Activated naive CD8-positive, alpha-beta T cell treated with anti-CD3 and anti-CD28 coated beads, Interleukin-2, amount 50 U/mL, for 24 hours (primary cell): ENCODE measurements at places on chromosomes 2 and 18.

GRCh38 chr2:128058114-128058513 is 30.3 kb upstream of the SAP130 start:
- no peak for DNase-seq

GRCh38 chr2:67037655-67038054 is 359.5 kb upstream of the ETAA1 start:
- DNase-seq: no peak

DNA sequence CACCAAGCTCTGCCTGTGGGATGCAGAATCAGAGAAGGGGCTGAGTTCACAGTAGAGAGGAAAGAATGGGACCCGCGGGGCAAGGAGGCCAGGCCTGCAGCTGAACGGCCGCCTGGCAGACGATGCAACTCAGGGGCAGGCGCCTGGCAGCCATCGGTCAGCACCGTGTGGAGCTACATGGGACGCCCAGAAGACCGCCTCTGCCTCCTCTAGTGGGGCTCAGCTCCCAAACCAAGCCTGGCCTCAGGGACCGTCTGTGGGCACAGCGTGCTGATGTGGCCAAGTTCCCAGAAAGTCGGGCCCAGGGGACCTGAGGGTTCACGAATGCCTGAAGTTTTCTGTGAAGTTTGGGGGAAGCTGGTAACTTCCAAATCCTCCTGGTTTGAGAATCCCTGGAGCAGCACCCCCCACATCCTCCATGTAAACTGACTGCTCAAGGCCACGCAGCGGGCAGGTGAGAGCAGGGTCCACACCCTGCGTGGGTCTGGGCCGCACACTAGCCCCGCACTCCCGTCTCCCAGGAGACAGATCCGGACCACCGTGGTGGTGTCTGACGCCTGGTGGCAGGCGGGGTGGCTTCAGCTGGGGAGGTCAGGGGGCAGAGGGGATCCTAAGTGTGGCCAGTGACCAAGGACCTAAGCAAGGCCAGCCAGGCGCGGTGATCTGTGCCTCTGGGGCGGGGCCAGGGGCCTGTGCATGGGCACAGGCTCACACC is 14.6 kb downstream of the SNORC start:
- no peak for DNase-seq

- no peak for DNase-seq
These were observed 102.1 kb upstream of the SIX3 start for GRCh38 chr2:44839370-44839769.

DNA sequence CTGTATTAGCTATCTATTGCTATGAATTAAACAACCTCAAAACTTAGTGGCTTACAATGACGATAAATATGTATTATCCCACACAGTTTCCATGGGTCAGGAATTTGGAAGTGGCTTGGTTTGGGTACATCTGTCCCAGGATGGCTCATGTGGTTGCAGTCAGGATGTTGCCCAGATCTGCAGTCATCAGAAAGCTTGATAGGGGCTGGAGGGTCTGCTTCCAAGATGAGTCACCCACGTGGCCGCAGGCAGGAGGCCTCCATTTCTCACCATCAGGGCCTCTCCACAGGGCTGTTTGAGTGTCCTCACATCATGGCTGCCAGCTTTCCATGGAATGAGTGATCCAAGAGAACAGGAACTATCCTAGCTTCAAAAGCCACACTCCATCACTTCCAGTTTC is 46.4 kb downstream of the CHRNA1 start:
- DNase-seq: no peak

DNA sequence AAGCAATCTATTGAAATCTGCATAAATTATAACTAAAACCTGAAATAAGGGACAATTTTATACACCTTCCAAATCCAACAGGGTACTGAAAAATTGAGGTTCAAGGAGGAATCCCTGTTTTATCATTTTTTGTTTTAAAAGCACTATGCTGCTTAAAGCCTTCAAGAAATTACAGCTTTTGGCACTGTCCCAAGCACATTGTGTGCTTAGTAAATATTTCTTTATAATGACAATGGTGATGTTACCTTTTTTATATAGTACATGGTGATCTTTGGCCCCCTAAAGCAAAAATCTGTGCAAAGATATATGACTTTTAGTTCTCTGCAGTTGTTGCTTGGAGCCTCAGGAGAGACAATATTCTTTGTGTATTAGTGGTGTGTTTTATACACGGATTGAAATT is 71.6 kb upstream of the EFEMP1 start:
- DNase-seq: no peak
